Central memory CD4-positive, alpha-beta T cell (primary cell): ENCODE measurements at places on chromosomes 4 and X.
A peak's percentile ranks its signal among the peaks of the same experiment; 100 is the strongest.

- no peak for DNase-seq
Measured at GRCh38 chr4:150258569-150258968, 180.3 kb downstream of the DCLK2 start.

- no peak for DNase-seq
Measured at GRCh38 chr4:182346675-182347375, 103.6 kb downstream of the TENM3 start.

- DNase-seq = no peak
Measured at GRCh38 chr4:10612476-10612875, 72.1 kb downstream of the CLNK start.

GRCh38 chrX:20412871-20413486 is 146.3 kb upstream of the RPS6KA3 start:
- DNase-seq = peak; percentile 70

- DNase-seq = no peak
Measured at GRCh38 chr4:132332932-132333723, 816.0 kb upstream of the PCDH10 start.

DNA sequence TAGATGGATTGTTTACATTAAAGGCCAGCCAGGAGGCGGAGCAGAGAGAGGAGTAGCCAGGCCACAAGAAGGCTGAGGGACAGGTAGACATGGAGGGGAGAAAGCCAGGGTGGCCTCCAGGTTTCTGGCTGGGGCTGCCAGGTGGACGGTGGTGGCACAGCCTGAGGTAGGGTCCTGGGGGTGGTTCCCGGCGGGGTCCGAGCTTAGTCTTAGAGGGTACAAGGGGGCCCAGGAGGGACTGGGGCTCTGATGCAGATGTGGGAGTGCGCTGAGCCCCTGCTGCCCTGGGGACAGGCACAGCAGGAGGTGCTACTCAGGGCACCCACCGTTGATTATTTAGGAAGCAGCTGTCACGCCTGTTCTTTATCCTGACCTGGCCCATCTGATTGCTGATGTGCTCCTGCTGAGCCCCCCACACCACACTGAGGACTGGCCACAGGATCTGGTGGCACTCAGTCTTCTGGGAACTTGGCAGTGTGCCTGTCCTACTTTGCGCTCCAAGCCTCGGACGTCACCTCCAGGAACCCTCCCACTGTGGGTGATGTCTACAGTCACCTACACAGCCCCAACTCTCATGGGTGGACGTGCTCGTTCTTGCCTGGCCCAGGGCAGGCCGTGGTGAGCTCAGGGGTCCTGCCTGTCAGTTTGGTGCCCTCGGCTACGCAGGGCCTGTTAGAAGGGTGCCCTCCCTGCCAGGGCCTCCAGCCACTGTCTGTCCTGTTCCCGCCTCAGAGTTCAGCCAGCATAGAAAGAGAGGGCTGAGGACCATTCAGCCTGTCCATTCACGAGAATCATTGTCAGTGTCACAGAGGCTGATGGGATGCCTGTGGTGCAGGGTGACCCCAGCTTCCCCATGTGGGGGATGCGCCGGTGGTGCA is 12.0 kb downstream of the WFS1 start:
- no peak for DNase-seq

GRCh38 chr4:141216002-141216761 is 4.5 kb upstream of the ZNF330 start:
- DNase-seq = no peak

GRCh38 chr4:115770046-115770543 is 656.7 kb upstream of the NDST4 start:
- no peak for DNase-seq

GRCh38 chrX:44155126-44155525 is 181.9 kb upstream of the NDP start:
- no peak for DNase-seq

- DNase-seq = no peak
Measured at GRCh38 chr4:106302062-106302438, 14.0 kb downstream of the TBCK start.

DNA sequence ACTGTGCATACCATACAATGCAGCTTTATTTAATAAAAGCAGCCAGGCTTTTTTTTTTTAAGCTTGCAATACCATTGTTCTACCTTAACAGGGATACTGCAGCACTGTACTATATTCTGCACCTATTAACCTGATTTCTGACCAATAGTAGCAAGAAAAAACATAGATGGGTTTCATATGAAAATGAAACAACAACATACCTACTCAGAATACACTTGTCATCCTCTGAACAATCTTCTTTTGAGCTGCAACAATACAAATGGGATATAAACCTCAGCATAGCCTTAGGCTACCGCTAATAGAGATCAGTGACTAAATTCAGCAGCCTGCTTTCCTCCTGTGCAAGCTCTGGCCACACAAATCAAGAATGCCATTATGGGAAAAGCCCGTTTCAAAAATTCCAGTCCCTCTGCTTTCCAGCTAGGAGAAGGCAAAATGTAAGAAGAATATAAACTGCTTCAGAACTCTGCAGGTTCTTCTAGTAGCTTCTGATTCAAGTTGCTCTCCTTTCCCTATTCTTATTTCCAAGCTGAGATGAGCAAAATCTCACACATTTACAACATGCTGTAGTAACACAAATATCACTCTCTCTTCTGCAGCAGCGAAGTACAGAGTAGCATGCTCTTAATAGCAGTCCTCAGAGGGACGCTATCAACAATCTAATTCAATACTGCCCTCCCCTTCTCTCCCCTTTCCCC is 143.4 kb downstream of the KLHL13 start:
- no peak for DNase-seq

DNA sequence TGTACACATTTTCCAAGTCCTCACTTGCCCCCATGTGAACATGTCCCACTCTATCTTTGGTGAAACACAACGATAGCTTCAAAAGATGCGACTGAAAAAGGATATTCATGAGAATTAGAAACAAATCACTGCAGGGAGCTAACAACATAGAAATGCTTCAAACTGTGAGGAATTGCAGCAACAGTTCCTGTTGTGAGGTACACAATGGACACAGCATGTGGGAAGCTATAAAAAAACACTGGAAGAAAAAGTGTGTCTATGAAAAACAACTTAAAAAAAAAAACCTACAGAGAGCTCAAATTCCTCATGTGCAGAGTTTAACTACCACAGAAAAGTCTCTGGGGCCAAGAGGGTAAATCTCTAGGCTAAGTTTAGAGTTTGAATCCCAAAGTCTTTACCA is 51.6 kb upstream of the BLTP1 start:
- no peak for DNase-seq

DNA sequence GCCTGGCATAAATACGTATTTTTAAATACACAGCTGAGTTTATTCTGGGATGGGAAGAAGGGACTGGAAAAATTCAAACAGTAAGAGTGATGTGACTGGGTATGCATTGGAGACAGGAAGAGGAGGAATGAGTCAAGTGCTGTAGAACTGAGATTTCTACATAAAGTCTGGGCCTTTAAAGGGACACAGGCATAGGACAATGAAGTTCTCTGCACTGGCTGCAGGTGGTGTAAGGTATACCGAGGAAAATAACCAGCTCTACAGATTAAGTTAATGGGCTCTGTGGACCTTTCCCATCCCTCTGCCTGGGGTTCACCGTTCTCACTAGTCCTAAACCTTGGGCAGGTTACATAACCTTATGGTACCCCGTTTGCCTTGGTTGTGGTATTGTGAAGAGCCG is 68.7 kb downstream of the DHX15 start:
- no peak for DNase-seq

- DNase-seq = no peak
Measured at GRCh38 chr4:79798047-79798446, 275.0 kb downstream of the ANTXR2 start.

DNA sequence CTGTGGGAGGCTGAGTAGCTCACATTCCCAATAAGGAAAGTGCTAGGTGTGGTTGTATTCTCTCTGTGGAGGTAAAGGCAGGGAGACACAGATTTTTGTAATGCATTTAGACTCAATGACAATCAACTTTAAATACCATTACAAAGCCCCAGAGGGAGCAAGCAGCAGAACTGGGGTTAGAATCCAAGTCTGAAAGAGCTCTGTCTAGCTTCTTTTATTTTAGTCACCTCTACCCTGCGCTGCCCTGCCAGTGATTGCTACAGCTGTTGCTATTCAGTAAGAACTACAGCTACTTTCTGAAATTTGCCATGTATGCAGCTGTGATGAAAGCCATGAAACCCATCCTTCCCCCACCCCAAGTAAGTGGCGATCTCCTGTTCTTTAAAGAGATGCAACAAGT is 22.5 kb downstream of the SLC39A8 start:
- no peak for DNase-seq

- DNase-seq = no peak
Measured at GRCh38 chr4:2256156-2256731, 5.7 kb downstream of the MXD4 start.

- DNase-seq = no peak
Measured at GRCh38 chrX:36683507-36683906, 324.7 kb upstream of the FAM47C start.

GRCh38 chr4:64784125-64784524 is 374.9 kb upstream of the TECRL start:
- no peak for DNase-seq

DNA sequence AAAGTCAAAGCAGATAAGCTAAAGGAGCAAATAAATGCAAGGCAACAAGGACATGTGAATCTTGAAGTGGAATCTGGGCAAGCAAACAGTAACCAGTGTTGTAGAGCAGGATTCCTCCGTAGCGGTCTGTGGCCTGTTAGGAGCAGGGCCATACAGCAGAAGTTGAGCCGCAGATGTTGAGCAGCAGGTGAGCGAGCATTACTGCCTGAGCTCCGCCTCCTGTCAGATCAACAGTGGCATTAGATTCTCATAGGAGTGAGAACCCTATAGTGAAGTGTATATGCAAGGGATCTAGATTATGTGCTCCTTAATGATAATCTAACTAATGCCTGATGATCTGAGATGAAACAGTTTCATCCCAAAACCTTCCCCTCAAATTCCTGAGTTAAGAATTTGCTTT is 550.7 kb downstream of the ADGRL3 start:
- DNase-seq = no peak

GRCh38 chr4:154616731-154617130 is 4.3 kb upstream of the FGG start:
- no peak for DNase-seq

DNA sequence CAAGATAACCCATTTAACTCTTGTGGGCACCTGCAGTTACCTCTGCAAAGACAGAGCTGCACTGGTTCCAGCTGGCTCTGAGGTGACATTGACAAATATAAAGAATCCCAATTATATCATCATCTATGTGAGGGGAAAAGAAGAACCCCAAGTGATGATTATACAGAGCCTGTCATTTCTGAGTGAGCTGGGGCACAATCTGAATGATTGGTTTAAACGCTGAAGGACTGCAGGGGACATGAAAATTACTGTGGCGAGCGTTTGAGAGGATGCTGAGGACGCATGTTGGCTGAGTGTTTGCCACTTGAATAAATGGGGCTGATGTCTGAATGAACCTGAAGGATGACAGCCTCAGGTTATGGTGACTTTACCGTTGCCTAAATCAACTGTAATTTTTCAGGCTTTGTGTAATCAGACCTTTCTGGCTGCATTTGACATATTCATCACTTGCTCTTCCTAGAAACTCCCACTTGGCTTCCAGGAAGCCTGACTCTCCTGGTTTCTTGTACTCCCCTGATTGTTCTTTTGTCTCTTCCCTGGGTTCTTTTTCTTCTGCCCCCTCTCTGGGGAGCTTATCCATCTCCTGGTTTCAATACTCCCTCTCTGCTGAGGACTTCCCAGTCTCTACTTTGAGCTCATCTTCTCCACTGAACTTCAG is 4.1 kb upstream of the HSD17B10 start:
- DNase-seq = no peak

DNA sequence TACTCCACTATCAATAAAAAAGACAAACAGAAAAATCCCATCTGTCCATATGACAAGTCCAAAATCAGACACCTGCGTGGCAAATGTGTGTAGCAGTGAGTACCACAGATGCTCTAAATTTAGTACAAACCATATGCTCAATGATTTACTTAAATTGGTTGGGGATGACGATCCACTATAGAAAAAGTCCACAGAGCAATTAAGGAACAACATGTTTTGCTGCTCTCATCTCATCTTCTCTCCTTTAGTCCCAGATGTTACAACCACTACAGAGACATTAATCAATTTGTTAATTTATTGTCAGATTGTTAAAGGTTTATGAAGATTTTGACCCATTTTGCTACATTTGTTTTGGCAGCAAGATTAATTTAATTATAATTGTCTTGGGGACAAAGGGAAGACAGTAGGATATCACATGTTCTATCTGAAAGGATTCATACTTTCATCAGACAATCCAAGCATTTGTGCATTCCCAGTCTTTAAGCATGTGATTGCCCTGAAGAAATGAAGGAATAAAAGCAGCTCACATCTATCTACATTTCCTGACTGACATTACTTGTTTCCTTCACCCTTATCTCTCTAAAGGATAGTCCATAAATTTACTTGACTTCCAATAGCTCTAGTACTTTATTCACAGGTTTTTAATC is 2268.1 kb downstream of the PCDH7 start:
- DNase-seq = no peak

DNA sequence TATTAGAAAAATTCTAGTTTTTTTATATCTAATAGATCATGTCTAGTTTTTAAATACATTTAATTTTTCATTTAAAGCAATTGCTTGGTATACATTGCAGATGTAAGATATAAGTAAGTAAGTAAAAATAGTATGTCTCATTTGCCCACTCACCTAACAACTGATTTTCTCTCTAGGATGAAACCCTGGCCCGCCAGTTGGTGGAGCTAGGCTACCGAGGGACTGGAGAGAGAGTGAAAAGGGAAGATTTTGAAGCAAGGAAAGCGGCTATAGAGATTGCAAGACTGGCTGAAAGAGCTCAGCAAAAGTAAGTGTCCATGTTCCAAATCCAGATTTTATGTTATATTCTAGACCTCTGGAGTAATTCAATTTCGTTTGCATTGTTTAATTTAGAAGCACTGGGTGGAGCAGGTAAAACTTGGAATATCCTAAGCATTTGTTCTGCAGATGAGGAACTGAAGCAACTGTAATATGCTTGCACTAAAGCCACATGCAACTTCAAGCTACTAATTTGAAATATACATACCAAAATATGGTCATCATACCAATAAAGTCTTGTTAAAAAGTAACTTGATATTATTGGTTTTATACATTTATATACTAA is 27.1 kb downstream of the CFAP299 start:
- peak; percentile 14 for DNase-seq

DNA sequence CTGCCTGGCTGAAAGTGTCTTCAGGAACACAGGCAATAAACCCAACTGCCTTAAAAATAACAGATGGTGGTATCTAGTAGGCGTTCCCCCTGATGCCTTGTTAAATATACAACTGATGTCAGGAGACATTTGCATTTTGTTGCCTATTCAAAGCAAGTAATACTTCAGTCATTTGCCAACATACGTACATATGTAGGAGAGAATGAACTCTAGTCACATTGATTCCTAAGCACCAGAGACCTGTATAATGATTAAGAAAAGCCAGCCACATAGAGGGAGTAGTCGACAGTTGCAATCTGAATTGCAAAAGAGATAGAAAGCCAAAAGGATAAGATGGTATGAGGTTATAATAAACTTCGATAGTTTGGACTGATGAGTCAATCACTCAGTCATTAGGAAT is 191.0 kb upstream of the EMCN start:
- DNase-seq = no peak

DNA sequence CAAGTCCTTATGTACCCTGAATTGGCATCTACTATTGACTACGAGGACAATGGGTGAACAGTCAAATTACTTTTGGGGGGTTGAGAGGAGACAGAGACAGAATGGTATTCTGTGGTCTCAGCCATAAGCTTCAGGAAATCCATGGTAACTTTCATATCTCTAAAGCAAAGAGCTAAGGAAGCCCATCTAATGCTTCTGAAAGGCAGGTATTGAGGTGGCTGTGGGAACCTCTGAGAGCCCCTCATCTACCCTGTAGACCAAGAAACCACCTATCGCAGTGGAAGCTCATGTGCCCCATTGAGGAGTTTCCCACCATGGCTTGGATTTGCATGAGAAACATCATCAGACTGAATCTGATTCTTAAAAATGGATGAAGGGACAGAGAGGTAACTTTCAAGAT is 23.1 kb upstream of the BMP2K start:
- no peak for DNase-seq
